ENCODE measurements at places on chromosomes 4 and X.

- DNase-seq = no peak
Measured at GRCh38 chr4:75653845-75654503, 19.2 kb downstream of the G3BP2 start.

DNA sequence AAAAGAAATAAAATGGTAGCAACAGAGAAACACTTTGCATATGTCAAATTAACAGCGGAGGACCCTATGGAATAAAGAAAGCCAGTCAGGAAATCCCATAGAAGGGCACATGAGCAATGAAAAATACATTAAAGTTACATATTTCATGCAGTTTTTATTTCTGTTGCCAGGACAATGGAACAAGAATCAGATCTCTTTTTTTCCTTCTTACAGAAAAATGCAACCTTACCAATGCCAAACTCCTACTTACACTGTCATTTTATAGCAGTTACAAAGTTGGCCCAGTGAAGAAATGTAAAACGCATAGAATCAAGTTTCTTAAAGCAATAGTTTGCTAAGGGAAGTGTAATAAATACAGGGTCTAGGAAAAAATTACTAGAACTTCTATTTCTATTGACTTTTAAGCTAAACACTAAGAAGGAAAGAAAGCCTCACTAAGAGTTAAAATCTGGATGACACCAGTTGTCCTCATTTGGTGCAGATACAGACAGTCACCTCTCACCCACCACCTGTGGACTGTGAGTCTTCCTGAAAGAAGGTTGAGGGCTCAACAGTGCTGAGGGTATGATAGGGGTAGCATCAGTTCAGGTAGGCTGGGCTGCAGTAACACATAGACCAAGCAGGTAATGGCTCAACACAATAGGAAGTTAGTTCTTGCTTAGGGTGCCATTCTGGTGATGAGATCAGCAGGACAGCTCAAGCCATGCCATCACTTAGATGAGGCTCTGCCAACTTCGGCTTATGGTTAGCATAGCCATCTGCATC, 224.6 kb downstream of the ANAPC10 start:
- no peak for DNase-seq

GRCh38 chrX:155086202-155086840, 15.0 kb downstream of the BRCC3 start:
- no peak for DNase-seq

DNA sequence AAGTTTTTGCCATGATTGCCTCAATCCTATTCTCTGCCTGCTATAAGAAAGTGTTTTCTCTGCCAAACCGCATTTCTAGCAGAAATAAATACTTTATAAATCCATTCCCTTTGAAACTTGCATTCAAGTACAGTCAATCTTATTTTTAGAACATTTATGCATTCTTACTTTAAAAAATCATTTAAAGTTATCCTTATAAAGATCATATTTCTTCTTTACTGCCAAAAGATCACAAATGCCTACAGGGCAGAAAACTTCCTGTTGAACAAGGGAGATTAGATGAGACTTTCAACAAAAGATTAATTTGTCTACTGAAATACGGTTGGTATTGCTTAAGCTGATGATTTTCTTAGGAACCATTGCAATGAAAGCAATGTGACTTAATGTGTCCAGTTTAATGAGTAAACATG, 207.2 kb upstream of the SLIT2 start:
- no peak for DNase-seq

GRCh38 chrX:130121505-130121800, 11.2 kb upstream of the ELF4 start:
- DNase-seq = no peak

DNA sequence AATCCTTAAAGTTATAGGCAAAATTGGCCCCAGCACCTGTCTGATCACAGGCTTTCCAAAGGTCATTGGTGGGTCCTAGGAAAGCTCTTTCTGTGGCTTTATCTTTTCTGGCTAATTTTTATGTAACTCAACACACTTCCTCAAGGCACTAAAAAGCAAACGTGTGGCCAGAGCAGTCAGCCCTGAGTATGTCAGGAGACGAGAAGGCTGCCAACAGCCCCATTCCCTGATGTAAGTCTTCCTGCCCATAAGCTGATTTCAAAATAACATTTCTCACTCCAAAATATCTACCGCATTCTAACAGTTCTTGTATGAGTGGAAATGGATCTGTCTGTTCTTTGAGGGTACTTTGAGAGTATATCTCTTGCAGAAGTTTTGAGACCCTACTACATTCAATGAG, 25.5 kb upstream of the FUNDC1 start:
- no peak for DNase-seq

DNA sequence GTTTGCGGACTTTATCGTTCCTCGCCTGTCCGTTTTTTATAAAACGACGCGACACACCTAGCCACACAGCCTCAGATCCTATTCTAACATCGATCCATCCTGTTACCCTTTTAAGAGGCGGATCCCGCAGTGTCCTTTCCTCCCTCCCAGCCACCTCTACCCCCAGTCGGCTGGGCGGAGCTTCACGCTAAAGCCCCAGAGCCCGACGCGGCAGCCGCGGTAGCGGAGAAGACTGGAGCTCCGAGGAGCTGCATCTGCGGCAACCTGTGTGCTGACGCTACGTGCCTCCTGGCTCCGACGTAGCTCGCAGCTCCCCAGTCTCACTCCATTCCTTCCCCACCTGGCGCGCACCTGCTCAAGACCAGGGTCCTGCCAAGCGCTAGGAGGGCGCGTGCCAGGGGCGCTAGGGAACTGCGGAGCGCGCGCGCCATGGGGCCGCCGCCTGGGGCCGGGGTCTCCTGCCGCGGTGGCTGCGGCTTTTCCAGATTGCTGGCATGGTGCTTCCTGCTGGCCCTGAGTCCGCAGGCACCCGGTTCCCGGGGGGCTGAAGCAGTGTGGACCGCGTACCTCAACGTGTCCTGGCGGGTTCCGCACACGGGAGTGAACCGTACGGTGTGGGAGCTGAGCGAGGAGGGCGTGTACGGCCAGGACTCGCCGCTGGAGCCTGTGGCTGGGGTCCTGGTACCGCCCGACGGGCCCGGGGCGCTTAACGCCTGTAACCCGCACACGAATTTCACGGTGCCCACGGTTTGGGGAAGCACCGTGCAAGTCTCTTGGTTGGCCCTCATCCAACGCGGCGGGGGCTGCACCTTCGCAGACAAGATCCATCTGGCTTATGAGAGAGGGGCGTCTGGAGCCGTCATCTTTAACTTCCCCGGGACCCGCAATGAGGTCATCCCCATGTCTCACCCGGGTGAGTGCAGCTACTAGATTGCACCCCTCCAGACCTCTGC, at the start of gene RNF128:
RNF128 (plus strand) TSS at position 217 of the 953 bp plus-strand sequence; CDS start at position 430, 213 bp downstream.
- DNase-seq = peak; percentile 16

GRCh38 chrX:139008185-139008584, 296.7 kb upstream of the FGF13 start:
- no peak for DNase-seq

GRCh38 chr4:7323872-7324650, 110.7 kb downstream of the PSAPL1 start:
- DNase-seq = no peak

- DNase-seq = no peak
Measured at GRCh38 chr4:87118826-87119225, 101.6 kb downstream of the KLHL8 start.

- DNase-seq = no peak
Measured at GRCh38 chrX:145818186-145819113, 821 bp downstream of the SLITRK2 start.

GRCh38 chr4:138757432-138757831, 258.1 kb upstream of the NOCT start:
- no peak for DNase-seq

DNA sequence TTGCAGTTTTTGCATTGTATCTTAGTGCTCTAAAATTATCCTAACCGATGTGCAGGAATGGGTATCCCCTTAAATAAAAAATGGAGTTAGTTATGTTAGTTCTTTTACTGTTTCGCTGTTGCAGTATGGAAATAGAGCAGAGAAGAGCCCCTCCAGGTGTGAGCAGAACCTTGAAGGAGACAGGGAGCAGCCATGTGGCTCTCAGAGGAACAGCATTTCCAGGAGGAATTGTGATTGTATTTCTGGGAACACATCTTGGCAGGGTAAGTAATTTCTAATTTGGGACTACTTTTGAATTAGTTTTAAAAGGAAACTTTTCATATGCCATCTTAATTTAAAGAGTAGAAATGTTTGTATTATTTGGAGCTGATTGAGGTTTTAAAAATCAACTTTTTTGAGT, 5.3 kb upstream of the CCDC158 start:
- no peak for DNase-seq

DNA sequence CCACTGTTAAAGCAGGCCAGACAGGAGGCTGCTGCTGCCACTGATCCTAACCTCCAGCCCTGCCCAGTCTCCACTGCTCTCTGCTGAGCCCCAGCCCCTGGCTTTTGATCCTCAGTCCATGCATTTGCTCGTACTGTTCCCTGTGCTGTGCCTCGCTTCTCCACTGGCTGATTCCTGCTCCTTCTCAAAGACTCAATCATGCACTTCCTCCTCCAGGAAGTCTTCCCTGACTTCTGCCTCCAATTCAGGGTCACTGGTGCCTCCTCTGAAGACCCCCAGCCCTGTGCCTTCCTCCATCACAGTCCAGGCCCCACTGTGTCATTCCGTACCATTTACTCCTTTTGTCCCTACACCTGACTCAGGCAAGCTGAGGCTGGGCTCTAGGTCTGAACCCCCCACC, 230.6 kb upstream of the PSAPL1 start:
- DNase-seq = no peak

GRCh38 chr4:151455212-151455611, 46.2 kb downstream of the FHIP1A start:
- DNase-seq = no peak

DNA sequence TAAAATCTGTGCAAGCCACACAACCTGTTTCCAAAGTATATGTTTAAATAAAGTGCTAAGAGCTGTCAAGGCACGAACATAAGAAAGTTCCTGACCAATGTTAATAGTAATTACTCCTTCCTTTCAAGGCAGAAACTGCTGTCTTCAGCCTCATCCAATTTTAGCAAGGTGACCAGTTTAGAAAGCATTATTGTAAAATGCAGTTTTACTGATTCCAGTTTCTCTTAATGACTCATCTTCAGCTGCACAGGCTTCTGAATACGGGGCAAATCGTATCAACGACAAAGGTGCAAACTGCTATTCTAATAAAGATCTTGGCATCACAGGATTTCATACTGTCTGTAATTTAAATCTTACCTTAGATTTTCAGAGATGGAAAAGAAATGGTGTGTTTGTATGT, 87.5 kb downstream of the PPP3CA start:
- DNase-seq = no peak

- DNase-seq = no peak
Measured at GRCh38 chr4:89142691-89143669, 31.6 kb downstream of the TIGD2 start.

- no peak for DNase-seq
Measured at GRCh38 chrX:129629837-129630236, 24.9 kb downstream of the APLN start.

DNA sequence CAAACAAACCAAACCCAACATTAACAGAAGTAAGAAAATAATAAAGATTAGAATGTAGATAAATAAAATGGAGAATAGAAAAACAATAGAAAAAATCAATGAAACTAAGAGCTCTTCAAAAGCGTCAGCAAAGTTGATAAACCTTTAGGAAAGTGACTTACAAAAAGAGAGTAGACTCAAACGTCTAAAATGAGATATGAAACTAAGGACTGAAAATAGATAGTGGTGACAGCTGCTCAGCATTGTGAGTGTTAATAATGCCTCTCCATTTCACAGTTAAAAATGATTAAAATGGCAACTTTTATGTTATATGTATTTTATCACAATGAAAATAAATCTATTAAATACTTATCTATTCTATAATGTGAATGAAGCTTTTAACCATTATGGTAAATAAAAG, 125.7 kb upstream of the CPXCR1 start:
- DNase-seq = no peak

DNA sequence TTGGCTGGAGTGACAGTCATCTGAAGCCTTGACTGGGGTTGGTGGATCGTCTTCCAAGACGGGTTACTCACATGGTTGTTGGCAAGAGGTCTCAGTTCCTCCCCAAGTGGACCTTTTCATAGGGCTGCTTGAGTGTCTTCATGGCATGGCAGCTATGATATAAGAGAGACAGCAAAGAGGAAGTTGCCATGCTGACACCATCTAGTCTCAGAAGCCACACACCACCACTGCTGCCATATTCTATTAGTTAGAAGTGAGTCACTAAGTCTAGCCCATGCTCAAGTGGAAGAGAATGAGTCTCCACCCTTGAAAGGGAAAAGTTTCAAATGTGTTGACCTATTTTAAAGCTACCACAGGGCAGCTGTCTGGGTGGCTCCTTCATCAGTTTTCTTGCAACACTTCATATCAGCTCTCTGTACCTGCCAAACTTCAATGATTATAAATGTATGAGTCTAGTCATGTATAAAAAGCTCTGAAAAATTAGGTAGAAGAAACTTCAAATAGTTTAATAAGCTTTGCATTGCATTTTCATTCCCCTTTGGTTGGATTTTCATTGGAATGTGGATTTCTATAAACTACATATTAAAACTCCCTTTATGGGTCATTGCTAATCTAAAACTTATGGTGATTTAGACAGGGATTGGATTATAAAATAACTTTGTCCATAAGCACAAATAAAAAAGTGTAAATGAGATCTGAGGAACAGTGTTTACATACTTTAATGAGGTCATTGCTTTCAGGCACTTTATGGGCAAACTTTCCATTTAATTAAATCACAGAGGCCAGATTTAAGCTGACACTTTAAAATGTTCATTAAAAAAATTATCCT, 68.0 kb upstream of the ATXN3L start:
- DNase-seq = no peak

GRCh38 chr4:55661398-55662056, 25.4 kb upstream of the NMU start:
- no peak for DNase-seq

DNA sequence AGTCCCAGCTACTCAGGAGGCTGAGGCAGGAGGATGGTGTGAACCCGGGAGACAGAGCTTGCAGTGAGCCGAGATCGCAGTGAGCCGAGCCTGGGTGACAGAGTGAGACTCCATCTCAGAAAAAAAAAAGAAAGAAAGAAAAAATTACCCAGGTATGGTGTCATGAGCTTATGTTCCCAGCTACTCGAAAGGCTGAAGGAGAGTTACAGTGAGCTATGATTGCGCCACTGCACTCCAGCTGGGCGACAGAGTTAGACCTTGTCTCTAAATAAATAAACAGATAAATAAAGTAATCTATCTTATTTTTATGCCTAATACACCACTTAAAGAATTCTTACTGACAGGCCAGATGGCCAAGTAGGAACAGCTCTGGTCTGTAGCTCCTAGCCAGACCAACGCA, 73.0 kb downstream of the SLC39A8 start:
- no peak for DNase-seq

DNA sequence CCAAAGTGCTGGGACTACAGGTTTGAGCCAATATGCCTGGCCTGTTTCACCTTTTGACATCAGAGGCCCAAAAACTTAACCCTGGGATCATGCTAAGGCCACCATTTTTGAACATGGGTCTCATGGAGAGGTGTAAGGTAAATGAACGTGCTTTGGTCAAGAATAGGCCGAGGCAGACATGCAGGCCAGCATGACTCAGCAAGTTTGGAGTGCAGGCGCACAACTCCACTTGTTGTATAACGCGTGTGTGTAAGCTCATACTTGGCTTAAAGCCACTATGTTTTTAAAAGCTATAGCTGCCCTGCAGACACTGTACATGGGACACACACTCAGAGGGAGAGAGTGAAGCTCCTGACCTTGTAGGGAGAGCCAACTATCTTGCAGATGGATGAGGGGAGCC, 43.8 kb upstream of the HPSE start:
- no peak for DNase-seq
